ENCODE measurements at places on chromosomes 3 and 15.

GRCh38 chr15:25763331-25763751 lies 99.8 kb downstream of the ATP10A start:
- peak; percentile 2 for DNase-seq

GRCh38 chr15:38247336-38247735 lies 5.3 kb upstream of the SPRED1 start:
- DNase-seq, result no peak

- no peak for DNase-seq
Observed at GRCh38 chr3:23174426-23175039, 28.6 kb upstream of the UBE2E2 start.

- DNase-seq, result no peak
Observed at GRCh38 chr15:81071120-81071519, 63.0 kb upstream of the CFAP161 start.

DNA sequence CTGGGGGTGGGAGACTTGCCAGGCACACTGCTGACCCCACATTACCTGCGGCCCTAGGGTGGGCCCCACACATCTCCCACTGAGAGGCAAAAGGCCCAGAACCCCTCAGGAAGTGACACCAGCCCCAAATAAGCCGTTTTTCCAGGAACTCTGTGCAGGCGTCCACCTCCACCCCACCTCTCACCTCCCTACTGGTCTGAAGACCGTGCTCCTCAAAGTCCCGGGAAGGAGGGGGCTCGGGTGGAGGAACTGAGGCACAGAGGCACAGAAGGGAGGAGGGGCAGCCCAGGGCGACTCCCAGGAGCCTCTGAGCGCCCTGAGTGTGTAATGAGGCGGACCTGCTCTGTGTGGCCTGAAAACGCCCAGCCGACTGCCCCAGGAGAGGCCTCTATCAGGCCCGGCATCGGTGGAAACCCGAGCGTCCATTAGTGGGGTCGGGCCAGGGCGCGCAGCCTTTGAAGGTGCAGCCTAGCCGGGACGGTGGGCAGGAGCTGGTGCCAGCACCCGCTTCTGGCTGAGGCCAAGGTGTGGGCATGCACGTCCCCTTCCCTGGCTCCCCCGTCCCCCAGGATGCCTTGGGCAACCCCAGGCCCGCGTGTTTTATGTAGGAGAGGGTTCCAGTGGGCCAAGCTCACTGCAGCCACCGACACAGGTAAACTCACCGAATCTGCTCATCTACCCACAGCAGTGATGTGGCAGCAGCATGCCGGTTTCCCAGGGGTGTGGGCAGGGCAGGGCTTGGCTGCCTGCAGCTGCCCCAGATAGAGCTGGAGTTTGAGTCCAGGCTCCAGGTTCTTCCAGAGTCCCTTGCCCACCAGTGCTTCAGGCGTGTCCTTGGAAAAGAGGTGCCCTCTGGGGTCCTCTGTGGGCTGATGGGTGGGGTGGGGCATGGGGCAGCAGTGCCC lies 55.8 kb downstream of the DNAJB8 start:
- no peak for DNase-seq

DNA sequence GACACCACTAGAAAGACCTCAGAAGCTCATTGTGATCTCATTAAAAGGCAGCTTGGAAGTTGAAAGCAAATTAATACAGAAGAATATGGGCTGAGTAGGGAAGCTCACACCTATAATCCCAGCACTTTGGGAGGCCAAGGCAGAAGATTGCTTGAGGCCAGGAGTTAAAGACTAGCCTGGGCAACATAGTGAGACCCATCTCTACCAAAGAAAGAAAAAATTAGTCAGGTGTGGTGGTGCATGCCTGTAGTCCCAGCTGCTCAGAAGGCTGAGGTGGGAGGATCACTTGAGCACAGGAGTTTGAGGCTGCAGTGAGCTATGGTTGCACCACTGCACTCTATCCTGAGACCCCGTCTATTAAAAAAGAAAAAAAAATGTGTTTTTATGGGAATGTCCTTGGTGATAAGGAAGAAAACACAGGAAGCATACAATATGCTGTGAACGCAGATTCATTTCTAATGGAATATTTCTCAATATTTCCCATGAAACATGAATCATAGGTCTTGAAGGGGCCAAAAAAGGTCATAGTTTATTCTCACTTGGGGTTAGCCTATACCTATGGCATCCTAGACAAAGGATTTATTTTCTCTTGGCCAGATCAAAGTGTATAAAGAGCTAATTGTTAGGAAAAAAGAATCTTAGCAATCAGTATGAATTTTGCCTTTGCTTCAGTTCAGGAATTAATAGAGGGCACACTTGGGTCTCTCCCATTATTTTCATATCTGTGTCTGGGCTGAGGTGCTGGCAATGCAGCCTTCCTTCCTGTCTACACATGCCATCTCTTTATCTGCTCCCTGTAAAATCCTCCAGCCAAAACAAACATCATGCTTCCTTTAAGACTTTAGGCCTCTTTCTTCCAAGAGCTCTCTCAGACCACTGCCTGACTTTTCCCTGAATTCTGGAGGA lies 98.2 kb downstream of the FNDC3B start:
- no peak for DNase-seq

GRCh38 chr3:20121088-20121487 lies 64.9 kb downstream of the SGO1 start:
- DNase-seq, result no peak

DNA sequence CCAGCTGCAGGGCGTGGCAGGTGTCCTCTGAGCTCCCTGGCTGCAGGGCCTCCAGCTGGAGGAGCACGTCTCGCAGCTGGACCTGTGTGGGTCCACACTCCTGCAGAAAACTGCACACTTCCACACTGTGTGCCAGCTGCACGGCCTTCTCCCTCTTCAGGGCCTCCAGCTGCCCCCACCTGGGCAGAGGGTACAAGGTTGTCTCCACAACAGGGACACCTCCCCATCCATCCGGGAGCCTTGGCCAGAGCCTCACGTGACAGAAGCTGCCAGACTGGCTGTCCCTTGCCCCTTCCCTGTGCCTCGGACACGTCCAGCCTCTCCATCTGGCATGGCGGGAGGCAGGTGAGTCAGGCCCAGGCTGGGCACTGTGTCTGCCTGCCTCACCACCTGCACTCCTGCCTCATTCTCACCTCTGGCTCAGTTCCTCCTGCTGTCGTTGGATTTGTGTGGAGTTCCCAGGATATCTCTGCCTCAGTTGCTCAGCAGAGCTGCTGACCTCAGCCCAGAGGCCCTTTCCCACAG lies 14.5 kb downstream of the SPTBN5 start:
- no peak for DNase-seq

Measured in DMS 273 treated with DMSO at 0.1 percent for 48 hours (cell line).